ENCODE measurements at places on chromosomes 13 and 19.

- no peaks in the 10 kb centered on the region for H3K4me1 ChIP-seq
- no peak for DNase-seq
Observed at GRCh38 chr13:39417131-39417530, 185.9 kb downstream of the LHFPL6 start.

DNA sequence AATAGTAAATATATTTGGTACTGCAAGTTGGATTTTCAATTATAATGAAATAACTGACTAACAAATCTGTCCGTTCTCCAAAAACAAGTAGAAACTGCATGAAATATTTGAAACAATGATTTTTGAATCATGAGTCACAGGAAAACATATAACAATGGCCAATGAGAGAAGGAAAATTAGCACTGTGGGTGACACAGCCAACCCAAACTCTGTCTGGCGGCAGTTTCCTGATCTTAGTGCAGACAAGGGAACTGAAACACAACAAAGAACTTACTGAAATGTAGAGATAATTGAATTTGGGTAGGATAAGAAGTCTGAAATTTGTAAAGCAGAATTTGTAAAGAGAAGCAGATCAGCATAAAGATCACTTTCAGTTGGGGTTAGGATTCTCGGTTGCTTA lies 2743.3 kb upstream of the PCDH20 start:
- H3K36me3 ChIP-seq: no peaks in the 10 kb centered on the region
- no peaks in the 10 kb centered on the region for H3K4me1 ChIP-seq
- no peak for DNase-seq

DNA sequence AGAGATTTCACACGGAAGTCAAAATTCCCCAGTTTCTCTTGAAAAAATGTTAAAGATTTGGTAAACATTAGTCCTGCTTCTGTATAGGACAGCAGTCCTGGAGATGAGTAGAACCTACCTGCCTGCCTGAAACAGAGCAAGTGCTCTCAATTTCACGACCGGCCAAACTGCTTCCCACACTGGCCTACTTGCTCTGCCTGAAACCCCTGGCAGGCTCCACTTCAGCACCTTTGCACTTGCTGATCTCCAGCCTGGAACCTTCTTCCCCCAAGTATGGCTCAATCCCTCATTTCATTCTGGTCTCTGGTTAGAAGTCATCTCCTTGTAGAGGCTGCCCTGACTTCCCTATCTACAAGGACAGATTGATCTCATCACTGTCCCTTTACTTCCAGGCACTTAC lies 271.4 kb downstream of the DLEU7 start:
- H3K36me3 ChIP-seq: no peaks in the 10 kb centered on the region
- no peak overlapping the region for H3K4me3 ChIP-seq
- H3K27ac ChIP-seq: no peak overlapping the region
- DNase-seq: no peak
- H3K27me3 ChIP-seq: no peaks in the 10 kb centered on the region

- H3K4me1 ChIP-seq: no peaks in the 10 kb centered on the region
- H3K27ac ChIP-seq: no peak overlapping the region
- no peak overlapping the region for H3K4me3 ChIP-seq
- DNase-seq: no peak
- H3K36me3 ChIP-seq: no peaks in the 10 kb centered on the region
Observed at GRCh38 chr13:23472189-23472588, 38.7 kb upstream of the SACS start.

- no peak overlapping the region for H3K4me3 ChIP-seq
- H3K27me3 ChIP-seq: no peaks in the 10 kb centered on the region
- no peaks in the 10 kb centered on the region for H3K4me1 ChIP-seq
- no peaks in the 10 kb centered on the region for H3K36me3 ChIP-seq
Observed at GRCh38 chr19:39310558-39311311, 9.9 kb downstream of the LRFN1 start.

DNA sequence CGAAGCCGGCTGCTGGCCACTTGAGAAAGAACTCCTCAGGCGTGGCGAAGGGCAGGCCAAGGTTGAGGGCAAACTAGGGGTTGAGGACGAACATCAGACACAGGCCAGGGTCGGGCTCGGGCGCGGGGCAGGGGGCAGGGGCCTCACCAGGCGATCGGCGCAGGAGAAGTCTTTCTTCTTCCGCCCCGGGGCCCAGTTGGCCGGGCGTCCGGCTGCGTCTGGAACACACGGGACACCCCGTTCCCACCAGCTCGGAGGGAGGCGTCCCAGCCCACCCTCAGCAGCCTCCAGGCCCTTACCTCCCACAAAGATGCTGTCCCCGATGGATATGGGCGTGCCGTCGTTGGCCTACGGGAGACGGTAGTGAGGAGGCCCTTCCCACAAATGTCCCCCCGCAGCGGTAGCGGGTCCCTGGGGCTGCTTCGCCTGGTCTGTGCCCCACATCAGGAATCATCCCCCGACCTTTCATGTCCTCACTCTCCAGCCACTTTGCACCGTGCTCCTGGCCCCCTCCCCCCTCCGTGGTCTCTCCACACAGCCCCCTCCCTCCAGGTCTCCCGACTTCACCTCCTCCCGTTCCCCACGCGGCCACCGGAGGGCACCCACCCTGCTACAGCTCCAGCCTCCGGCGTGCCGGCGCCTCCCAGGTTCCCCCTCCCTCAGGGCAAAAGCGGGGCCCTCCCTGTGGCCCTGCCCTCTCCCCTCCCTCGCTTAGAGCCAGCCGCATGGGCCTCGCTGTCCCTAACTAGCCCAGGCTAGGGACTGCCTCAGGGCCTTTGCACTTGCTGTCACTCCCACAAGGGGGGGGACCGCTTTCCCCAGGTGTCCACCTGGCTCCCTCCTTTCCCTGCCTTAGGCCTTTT lies 4.8 kb downstream of the PNKP start:
- DNase-seq: peak; percentile 54
- no peaks in the 10 kb centered on the region for H3K4me1 ChIP-seq

Data from aorta (tissue), 5 donors.